ENCODE measurements at places on chromosomes 6 and 20.

- no peak for DNase-seq
Observed at GRCh38 chr6:20715135-20715806, 181.0 kb downstream of the CDKAL1 start.

DNA sequence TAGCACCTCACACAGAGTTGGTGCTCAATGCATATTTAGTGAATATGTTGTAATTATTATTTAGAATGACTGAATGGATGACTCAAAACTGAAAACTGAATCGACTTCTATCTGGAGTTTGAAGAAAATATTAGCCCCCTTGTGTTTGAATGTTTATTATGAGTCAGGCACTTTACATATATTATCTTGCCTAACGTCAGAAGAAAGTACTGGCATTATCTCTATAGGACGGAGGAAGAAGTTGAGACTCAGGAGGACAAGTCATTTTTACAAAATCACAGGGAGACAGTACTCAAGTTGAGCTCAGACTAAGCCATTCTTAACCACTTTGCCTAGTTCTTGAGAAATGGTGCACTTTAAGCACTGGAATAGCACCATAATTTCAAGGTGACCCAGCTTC lies 684.0 kb downstream of the UTRN start:
- no peak for DNase-seq

GRCh38 chr6:142384519-142385254 lies 82.9 kb downstream of the ADGRG6 start:
- DNase-seq, result peak; percentile 17

DNA sequence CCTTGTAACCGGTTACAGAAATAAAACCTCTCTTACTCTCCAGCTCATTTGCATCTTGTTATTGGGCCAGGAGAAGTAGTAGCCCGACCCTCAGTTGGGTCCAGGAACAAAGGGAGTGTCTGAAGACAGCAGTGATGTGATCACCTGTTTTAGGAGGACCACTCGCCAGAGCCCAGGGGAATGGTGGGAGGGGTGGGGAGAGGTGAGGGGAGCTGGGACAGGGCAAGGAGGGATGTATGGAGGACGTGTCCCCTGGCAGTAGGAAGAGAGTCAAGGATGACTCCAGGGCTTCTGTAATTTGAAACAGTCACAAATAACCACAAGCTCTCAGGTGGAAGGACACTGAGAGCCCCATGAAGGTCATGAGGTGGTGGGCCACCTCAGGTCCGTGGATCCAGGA lies 1.4 kb upstream of the PCMTD2 start:
- DNase-seq, result no peak

DNA sequence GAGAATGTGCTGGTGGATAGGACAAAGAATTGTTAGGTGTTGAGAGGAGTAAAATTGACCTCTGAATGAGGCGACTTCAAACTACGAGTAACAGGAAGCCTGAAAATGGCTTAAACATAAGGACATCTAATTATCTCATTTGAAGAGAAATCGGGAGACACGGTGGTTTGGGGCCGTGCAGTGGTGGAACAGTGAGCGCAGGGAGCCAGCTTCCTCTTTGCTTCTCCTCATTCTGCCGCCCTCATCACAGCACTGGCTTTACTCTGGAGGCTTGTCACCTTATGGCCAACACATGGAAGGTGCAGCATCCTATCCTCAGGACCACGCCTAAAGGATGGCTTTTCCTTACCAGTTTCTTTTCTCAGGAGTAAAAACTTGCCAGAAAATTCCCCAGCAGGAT lies 114.3 kb downstream of the B3GAT2 start:
- DNase-seq, result no peak

GRCh38 chr20:23313271-23313670 lies 37.3 kb upstream of the NXT1 start:
- no peak for DNase-seq

- peak; percentile 43 for DNase-seq
Observed at GRCh38 chr6:73652637-73653570, 888 bp downstream of the SLC17A5 start.

Data from renal cortical epithelial cell (primary cell).